ENCODE measurements at places on chromosomes 12 and 14.

DNA sequence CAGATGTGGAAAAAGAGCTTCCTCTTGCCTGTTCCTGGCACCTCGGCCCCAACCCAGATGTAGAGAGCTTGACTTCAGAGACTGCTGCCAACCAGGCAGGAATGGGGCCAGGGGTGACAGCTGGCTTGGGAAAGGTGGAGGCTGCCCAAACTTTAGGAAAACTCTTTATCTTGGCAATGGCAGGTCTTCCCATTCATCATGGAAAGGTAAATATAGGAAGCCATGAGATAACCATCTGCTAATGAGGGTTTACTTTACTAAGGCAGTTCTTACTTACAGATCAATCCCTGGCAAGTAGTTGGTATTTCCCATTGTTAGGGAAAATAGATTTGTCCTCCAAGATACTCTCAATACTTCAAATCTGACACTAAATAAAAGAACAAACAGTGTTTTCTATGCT is 143.1 kb upstream of the NUDT4 start:
- no peak for DNase-seq

DNA sequence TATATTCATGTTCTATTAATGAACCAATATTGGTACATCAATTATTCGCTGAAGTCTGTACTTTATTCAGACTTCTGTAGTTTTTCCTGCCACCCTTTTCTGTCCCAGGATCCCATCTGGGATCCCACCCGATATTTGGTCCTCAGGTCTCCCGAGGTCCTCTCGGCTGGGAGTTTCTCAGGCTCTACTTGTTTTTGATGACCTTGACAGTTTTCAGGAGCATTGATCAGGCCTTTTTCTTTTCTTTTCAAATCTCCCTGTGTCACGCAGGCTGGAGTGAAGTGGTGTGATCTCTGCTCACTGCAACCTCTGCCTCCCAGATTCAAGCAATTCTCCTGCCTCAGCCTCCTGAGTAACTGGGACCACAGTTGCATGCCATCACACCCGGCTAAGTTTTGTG is 11.2 kb downstream of the BRI3BP start:
- DNase-seq: no peak

GRCh38 chr14:33016613-33017012 is 77.9 kb downstream of the NPAS3 start:
- no peak for DNase-seq

GRCh38 chr14:103155010-103155409 is 31.7 kb downstream of the TNFAIP2 start:
- DNase-seq: no peak

- DNase-seq: no peak
Observed at GRCh38 chr12:91274916-91275315, 92.3 kb upstream of the DCN start.

GRCh38 chr12:332581-333205 is 56.4 kb downstream of the KDM5A start:
- no peak for DNase-seq

DNA sequence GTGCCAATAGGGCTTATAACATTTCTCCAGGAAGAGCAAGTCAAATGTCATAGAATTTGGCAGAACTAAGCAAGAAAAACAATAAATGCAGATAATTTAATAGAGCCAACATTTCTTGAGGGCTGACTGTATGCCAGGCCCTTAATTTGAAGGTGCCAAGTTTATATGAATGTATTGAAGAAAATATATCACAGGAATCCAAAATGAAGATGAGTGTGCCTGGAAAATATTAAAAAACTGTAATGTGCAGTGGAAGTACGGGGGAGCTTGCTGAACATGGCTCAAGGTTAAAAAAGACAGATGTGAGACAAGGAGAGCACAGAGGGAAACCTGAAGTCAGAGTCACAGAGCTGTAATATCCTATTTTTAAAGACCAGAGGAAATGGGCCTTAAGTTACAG is 16.4 kb downstream of the NR1H4 start:
- no peak for DNase-seq

- DNase-seq: no peak
Observed at GRCh38 chr12:118480235-118480634, 103.9 kb downstream of the SUDS3 start.

- DNase-seq: no peak
Observed at GRCh38 chr12:3902921-3903320, 29.7 kb upstream of the PARP11 start.

DNA sequence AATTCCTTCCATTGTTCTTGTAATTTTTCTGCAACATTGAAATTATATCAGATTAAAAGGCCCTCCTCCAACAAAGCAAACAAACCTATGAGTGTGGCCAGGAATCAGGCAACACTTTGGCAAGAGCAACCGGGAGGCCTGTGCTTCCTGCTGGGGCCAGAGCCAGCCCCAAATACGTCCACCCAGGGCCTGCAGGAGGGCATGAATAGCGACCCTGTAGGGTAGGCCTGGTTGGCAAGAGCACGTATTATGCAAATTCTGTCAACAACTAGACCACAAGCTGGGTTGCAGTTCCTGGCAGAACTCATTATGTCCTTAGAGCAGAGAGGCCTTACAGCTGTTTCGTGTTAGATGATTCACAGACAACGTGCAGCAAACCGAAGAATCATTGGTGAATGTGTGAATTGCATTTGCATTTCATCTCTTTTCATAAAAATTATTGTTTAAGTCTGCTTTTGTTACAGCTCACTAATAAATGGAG is 26.9 kb upstream of the LGALS3 start:
- peak; percentile 32 for DNase-seq

- no peak for DNase-seq
Observed at GRCh38 chr12:13198241-13198640, 1.7 kb downstream of the EMP1 start.

DNA sequence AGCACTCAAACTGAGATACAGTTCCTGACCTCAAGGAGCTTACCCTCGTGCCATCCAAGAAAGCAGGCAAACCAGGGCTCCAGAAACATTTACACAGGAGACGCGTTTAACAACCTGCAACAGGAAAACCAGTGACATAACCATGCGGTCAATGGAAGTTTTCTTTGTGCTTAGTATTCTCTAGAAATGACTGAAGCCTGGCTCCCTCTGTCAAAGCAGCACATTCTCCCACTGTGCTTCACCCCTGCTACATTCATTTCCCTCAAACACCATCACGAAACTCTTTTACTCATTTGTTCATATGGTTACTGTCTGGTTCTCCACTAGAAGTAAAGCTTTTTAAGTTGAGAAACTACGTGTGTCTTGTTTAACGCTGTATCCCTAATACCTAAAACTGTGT is 161.3 kb upstream of the CCND2 start:
- no peak for DNase-seq

GRCh38 chr12:109740694-109741245 is 27.1 kb downstream of the FAM222A start:
- DNase-seq: no peak

- DNase-seq: no peak
Observed at GRCh38 chr12:48764521-48764920, 24.4 kb downstream of the ADCY6 start.

DNA sequence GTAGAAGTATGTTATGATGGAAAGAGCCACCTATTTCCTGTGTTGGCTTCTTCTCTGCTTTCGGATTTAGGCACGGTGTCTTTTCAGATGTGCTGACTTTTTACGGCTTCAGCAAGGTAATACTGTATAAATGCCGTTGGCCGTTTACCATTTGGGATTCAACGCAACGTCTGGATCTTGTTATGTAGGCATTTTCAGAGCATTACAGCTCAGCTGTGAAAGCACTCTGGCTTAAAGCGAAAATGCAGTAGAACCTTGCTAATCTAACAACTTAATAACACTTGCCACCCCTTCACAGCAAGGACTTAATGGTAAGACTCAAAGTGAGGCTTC is 229.9 kb downstream of the EFCAB11 start:
- DNase-seq: no peak

DNA sequence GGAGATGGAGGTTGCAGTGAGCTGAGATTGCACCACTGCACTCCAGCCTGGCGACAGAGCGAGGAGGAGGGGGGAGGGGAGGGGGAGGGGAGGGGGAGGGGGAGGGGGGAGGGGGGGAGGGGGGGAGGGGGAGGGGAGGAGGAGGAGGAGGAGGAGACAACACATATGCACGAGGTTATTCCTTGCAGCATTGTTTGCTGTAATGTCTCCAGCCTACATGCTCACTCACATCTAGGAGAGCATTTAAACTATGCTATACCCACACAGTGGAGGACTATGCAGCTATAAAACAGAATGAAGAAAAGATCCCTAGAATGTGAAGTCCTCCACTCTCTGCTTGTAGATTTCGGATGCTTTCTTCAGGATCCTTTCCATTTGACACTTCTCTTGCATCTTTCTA is 3.5 kb upstream of the HIGD1C start:
- DNase-seq: no peak

GRCh38 chr12:116513944-116514343 is 45.2 kb upstream of the MAP1LC3B2 start:
- no peak for DNase-seq

GRCh38 chr14:99481745-99482099 is 513 bp downstream of the CCNK start:
- DNase-seq: peak; percentile 8

GRCh38 chr12:51823875-51824565 is 24.5 kb downstream of the FIGNL2 start:
- no peak for DNase-seq

DNA sequence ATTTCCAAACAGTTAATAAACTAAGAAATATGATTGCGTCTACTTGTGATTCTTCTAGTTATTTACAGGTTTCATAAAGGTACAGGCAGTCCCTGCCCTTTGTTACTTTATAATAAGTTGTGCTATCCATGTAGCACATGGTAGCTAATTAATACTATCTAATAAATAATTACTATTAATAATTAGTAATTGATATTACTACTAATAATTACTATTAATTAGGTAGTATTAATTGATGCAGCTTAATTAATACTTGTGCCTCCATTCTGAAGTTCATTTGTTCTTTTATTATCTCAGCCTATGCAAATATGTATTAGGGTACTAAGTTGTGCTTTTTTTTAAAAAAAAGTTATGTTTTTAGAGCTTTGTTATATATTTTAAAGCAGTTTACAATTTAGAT is 92.3 kb upstream of the TRHDE start:
- DNase-seq: no peak

- no peak for DNase-seq
Observed at GRCh38 chr12:52244615-52244994, 11.6 kb downstream of the KRT7 start.

DNA sequence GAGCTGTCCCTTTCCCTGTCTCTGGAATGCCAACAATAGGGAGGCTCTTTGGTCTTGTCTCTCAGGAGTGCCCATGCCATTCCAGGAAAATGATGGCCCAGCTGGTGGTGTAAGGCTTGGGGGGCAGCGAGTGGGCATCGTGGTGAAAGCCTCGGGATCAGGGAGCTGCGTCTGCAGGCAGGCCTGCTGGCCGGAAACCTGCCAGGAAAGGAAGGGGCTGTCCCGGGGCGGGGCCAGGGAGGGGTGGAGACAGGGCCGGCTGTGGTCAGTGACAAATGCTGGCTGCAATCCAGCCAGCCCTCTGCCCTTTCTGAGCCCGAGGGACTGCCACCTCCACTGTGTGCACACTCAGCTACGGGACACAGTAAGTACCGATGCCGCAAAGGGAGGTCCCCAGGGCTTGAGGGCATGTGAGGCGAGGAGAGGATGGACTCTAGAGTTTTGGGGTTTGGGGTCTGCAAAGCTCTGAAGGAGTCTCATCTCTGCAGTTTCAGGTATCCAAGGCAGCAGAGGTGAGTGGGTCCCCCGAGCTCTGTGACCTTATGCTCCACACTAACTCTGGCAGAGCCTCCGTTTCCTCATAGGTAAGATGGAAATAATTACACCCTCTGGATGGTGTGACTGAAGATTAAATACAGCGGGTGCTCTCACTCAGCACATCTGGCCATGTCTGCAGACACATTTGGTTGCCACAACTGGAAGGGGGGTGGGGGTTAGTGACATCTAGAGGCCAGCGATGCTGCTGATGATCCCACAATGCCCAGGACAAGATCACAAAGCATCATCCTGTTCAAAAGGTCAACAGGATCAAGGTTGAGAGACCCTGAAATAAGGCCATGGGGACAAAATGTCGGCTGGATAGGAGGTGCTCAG is at the start of gene SERPINA5:
Gene SERPINA5 (plus strand): TSS at position 300 of the 873 bp plus-strand sequence. CDS start 5,937 bp downstream, outside the sequence.
- DNase-seq: no peak

DNA sequence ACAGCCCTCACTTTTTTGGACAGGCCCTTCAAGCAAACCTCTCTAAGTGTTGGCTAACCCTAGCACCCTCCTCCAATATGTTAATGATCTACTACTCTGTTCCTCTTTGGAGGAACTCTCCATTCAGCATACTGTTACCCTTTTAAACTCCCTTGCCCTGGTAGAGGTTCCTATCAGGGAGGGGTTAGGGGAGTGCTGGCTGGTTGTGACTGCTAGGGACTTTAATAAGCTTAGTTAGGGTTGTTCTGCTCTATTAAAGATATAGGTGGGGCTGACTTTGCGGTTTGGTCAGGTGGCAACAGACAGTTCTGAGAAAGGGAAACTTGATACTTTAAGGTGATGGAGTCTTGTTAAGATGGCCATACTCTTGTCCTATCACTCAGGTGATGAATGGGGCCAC is 301.5 kb upstream of the FBXO33 start:
- no peak for DNase-seq

- DNase-seq: no peak
Observed at GRCh38 chr12:62731055-62731820, 203.7 kb downstream of the PPM1H start.

DNA sequence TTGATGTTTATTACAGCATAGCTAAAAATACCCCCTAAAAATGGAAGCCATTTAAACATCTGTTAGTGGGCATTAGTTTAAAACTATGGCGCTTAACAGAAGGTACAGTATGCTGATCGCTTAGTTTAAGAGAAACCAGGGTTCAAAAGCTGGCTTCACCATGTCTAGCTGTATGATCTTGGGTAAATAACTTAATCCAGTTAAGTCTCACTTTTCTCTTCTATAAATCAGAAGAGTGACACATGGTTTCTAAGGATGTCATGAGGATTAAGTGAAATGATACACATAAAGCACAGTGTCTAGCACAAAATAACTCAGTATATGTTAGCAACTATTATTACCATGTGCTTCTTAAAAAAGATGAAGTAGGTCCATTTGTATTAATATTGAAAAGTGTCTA is 38.7 kb downstream of the STK38L start:
- no peak for DNase-seq

DNA sequence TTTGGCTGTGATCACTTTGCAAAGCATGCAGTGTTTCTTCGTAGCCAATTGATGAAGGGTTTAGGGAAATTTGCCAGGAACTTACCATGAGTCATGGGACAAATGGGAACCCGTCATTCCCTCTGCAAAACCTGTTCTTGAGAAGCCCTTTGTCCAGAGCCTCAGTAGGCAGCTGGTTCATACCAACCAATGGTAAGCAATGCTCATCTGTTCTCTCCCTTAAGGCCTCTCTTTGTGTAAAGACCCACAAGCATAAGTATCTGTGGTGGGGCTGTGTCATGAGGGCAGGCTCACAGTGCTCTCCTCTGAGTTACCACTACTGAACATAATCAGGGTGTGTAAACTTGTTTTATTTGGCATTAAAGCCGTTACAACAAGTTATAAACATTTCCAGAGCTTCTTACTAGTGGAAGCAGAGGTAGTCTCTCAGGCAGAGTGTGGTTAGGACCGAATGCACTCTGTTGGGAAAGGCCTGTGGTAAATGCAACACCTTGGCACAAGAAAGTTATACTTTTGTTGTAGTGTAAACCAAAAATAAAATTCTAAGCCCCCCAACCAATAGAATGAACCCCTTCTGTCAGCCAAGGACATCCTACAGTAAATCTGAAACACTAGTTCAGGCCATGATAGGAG is 119.8 kb downstream of the SINHCAF start:
- no peak for DNase-seq

- DNase-seq: no peak
Observed at GRCh38 chr12:108700833-108701541, 30.3 kb downstream of the CORO1C start.

GRCh38 chr12:122845865-122846621 is 10.8 kb downstream of the HIP1R start:
- no peak for DNase-seq

Measured in effector CD4-positive, alpha-beta T cell (primary cell).